Endothelial cell (in vitro differentiated cells): ENCODE measurements at places on chromosomes 5 and 9.

DNA sequence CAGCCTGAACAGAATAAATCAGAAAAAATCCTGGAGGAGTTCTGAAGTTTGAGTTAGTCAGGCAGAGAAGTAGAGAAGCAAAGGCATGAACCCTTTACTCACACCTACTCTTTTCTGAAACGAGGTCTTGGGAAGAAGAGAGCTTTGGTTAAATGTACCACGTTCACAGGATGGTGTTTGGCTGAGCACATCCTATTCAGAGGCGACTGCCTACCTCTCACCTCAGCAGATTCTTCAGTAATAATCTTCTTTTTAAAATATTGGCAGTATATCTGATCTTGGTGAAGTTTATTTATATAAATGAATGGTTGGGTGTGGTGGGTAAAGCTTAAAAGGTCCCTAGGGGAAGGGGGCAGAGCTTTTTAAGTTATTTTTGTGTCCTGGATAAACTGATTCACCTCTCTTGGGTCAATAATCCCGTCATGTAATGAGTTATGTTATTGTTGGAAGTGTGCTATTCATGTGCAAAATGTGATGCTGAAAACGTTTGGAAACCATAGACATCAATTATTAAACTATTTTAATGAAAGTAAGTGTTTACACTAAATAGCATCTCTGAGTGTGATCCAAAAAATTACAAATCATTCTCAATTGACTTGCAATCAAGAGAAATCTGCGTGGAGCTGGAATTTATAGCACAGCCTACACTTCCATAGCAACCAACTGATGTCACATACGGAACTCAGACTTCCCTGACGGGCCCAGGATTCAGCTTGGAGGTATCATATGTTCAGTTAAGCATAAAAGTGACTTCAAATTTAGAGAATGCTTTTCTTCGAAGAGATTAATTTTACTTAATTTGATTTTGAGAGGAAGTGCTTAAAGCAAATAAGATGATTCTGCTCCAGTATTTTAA, 94.3 kb upstream of the EQTN start:
- no peak for DNase-seq

GRCh38 chr9:107351382-107352045, 68.4 kb downstream of the RAD23B start:
- DNase-seq = no peak

DNA sequence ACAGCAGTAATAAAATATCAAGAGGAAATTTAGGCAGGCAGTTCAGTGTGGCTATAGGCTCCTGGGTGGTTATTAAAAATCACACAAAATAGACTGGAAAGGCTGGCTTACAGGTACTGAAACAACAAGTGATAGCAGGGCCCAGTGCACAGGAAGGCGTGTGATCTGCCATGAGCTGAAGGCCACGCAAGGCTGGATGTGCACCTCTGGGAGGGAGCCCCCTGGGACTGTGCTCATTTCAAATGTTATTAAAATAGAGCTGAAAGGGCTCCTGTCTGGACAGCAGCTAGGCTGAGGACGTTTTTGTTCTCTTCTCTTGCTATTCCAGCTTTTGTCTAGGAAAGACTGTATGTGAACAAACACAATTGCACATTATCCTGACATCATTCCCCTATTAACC, 324.3 kb upstream of the RFX3 start:
- no peak for DNase-seq

DNA sequence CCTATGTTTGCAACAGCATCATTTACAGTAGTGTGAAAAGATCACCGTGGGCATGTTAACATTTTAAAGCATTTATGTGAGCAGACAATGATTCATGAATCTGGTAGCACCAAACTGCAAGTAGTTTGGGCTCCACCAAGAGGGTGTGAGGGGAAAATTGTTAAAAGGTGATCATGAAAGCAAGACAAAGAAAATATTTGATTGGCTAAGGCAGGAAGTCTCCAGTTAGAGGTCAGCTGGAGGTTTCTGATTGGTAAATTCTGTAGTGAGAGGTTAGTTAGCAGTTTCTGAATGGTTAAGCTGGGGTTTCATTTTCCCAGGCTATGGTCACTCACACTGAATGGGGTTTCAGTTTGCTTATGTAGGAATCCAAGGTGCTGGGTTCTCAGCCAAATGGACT, 13.5 kb upstream of the DRD1 start:
- no peak for DNase-seq

GRCh38 chr9:130765137-130766020, 69.7 kb upstream of the ABL1 start:
- no peak for DNase-seq

GRCh38 chr9:137007816-137008270, 11.5 kb upstream of the CLIC3 start:
- no peak for DNase-seq

- DNase-seq = no peak
Observed at GRCh38 chr5:157186309-157187045, 5.8 kb downstream of the ITK start.

GRCh38 chr5:41509399-41510175, 814 bp downstream of the PLCXD3 start:
- no peak for DNase-seq

DNA sequence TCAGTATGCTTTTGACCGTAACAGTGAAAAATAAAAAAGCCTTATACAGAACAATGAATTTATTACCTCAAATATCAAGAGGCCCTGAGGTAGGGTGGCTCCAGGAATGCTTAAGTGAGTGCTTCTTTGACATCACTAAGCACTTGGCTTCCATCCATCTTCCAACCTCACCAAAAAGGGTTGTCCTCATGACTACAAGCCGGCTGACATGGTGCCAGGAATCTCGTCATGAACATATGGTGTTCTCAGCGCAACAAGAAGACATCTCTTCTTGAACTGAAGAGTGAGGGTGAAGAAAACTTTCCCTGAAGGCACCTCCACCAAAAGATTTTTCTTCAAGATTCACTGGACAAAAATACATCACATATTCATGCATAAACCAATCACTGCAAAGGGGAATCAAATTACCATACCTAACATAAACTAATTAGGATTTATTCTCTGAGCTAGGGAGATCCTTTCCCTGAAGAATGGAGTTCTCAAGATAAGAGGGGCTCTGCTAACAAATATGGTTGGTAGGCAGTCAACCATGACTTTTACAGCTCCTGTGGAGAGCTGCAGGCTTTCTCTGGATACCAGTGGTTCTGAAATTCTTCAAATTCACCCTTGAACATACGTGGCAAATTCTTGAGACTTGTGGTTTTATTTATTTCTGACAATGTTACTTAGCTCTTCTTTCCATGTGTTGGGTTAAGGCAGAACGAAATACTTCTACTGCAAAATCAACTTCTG, 49.5 kb downstream of the AGXT2 start:
- DNase-seq = no peak

DNA sequence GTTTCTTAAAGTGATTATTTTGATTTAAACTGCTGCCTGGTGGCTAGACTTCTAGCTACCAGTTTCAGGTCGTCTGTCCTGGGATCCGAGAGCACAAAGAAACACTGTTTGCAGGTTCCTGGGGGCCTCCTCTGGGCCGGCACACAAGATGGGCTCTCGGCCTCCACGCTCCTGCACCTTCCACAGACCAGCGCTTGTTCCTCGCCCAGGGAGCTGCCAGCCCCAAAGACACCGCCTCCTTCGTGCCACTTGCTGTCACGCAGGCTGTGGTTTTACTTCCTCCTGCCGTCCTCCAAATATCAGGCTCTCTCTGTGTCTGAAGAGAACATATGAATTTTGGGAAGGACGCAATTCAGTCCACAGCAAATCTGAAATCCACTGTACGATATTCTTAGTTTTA, 105.8 kb downstream of the ROR2 start:
- DNase-seq = no peak

DNA sequence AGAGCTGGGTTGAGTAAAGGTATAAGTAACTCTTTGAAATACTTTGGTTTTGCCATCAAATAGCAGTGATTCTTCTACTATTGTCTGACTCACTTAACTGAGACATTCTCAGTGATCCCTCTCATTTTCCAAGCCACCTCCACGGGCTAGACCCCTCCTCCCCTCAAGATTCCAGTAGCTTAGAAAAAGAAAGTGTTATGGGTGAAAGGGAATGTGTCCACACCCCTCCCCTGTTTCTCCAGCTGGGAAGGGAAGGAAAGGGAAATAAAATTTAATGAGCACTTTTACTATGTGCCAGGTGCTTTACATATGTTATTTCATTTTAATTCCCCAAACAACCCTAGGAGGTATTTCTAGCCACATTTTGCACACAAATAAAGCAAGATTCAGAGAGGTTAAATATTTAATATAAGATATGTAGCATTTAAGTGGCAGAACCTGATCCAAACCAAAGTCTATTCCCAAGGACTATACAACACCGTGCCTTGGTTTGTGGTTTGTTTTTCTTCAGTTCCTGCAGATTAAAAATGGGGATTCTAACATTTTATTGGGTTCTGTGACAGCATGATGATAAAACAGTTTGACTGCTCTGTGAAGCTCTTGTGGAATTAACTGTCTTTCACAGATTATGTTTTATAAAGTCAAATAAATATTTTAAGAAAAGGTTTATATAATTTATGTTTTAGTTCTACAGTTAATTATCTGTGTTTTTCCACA, 135.9 kb downstream of the ZSWIM6 start:
- no peak for DNase-seq

GRCh38 chr5:128537221-128537999, 635 bp downstream of the FBN2 start:
- DNase-seq = peak; percentile 59

DNA sequence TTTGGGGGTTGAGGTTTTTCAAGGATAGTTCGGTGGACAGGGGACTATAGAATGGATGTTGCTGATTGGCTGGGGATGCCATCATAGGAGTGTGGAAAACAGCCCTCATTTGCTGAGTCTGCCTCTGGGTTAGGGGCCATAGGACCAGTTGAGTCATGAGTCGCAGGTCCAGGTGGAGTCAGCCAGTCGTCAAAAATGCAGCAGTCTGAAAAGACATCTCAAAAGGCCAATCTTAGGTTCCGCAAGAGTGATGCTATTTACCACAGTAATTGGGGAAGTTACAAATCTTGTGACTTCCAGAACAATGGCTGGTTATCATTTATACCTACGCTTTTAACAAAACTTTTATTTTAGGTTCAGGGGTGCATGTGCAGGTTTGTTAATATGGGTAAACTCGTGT, 276.0 kb upstream of the DMRT1 start:
- DNase-seq = no peak

DNA sequence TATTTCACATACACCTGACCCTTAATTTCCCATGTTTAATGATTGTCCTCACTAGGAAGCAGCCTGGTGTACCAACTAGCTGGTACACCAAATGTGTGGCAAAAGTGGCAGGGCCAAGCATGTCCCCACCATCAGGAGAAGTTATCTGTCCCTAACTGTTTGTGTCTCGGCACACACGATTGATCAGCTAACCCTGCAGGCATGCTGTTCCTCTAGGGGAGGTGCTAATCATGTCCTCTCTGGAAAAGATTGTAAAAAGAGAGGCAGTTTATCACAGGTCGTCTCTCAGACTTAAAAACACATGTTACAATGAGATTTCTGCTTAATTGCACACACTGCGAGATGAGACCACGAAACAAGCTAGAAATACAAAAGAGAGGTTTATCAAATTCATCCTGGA, 342.7 kb downstream of the DIRAS2 start:
- no peak for DNase-seq

DNA sequence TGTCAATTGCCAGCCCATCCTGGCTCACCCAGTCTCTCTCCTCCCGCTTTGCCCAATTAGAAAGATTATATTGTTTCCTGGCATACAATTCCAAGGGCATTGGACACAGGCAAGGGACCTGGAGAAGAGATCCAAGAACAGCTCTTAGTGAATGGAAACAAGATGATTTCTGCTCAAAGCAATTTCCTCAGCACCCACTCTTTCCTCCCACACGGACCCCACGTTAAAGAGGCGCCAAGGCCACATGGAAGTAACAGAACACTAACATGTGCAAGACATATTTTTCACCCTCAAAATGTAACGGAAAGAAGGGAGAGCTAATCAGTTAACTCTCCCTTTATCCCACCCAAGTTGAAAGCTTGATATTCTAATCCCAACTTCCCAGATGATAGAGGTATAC, 111.2 kb downstream of the LHFPL2 start:
- DNase-seq = no peak

- DNase-seq = no peak
Observed at GRCh38 chr5:31463351-31463750, 68.5 kb downstream of the DROSHA start.

DNA sequence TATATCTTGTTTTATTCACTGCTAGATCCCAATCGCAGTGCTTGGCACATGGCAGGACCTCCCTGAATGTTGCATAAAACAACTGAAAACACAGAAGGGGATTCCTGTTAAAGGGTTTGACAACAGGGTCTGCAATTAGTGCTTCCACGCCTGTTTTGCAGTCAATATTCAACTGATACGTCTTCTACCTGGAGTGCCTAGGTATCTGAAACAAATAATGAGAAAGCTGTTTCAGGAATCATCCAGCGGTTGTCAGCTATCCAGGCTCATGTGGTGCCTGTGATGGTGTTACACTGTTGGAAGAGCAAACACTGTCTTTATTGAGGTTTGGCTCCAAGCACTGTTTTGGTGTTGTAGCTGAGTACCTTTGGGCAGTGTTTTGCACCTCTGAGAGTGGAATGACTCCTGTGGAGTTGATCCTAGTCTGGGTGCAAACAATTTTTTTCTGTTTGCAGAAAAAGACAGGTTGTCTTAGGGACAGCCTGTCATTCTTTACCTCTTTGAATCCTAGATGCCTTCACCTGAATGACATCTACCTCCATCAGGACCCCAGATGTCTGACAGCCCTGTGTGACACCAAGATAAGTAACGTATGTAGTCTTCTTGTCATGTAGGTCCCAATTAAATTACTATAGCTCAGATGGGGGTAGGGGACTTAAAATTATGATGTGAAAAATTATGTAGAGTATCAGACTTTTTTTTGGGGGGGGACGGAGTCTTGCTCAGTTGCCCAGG, 14.8 kb upstream of the MATR3 start:
- DNase-seq = no peak

- DNase-seq = no peak
Observed at GRCh38 chr5:130126746-130127145, 222.5 kb downstream of the CHSY3 start.

DNA sequence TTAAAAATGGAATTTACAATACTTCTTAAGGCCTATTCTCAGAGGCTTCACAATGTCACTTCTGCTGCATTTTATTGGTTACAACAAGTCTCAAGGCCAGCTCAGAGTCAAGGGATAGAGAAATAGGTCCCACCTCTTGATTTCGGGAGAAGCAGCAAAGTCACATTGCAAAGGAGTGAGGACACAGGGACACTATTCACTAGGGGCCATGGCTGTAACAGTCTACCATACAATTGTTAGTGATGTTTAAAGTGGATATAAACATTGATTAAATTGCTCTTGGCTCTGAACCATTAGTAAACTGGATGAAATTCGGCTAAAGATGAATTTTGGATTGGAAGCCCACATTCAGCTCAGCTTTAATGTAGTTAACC, 21.7 kb upstream of the CMBL start:
- DNase-seq = no peak

GRCh38 chr5:59792983-59793585, 100.4 kb downstream of the PDE4D start:
- DNase-seq = no peak
